ENCODE measurements at places on chromosomes 7 and 10. TPM values are rescaled to one million over a fixed set of nuclear protein-coding genes. Genes with fewer than 3 reads are reported as not detected.

DNA sequence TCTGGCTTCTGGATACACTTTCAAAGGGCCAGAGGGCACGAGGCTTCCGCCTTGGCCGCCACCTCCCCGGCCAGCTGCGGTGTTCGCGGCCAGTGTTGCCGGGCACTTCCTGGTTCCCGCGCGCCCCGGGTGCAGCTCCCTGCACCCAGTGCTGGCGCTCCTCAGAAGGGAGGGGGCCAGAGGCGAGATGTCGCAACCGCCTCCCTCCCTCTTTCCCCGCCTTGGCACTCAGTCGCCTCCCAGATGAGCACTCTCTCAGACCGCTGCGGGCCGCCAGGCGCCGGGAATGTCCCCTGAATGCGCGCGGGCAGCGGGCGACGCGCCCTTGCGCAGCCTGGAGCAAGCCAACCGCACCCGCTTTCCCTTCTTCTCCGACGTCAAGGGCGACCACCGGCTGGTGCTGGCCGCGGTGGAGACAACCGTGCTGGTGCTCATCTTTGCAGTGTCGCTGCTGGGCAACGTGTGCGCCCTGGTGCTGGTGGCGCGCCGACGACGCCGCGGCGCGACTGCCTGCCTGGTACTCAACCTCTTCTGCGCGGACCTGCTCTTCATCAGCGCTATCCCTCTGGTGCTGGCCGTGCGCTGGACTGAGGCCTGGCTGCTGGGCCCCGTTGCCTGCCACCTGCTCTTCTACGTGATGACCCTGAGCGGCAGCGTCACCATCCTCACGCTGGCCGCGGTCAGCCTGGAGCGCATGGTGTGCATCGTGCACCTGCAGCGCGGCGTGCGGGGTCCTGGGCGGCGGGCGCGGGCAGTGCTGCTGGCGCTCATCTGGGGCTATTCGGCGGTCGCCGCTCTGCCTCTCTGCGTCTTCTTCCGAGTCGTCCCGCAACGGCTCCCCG is at the start of gene FFAR4:
Gene FFAR4 (plus strand): TSS at position 231 of the 842 bp plus-strand sequence. CDS start 56 bp downstream, at position 287.
- peaks cover 50% of the 10 kb centered on the region for H3K27me3 ChIP-seq
- H3K4me3 ChIP-seq = no peak within 1 kb of the TSS
- H3K36me3 ChIP-seq = no peaks in the 10 kb centered on the region

DNA sequence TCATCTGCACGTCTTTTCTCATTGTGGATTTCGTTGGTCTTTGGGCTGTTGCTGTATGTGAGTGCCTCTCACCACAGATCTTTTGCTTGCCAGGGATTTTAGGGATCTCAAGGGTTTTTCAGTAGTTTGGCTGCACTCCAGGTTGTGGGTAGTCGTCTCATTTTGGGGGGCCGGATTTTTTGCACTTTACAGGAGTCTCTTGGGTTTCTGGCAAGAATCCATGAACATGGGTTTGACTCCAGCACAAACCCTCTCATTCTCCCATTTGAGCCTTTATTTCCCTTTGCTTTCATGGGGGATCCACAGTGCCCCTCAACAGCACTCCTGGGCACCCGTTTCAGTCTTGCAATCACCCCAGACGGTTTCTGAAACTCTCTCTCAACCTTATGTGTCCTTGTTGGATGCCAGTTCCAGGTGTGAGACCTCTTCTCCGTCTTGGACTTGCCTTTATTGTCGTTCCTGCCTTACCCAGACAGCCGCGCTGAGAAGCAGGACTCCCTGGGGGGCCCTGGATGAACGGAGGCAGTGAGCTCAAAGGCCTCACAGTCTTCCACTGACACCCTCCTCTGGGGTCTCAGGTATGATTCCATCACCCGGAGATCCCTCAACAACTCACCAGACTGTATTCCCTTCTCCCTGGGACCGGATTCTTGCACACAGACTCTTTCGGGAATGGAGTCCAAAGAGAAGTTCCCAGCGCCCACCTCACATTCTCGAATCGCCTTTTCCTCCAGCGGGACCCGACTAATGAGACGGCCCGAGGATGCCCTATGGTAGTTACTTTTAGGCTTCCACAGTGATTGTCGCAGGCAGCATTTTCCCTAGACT is 18.8 kb upstream of the ZNF273 start:
- H3K27ac ChIP-seq = no peak overlapping the region
- no peaks in the 10 kb centered on the region for H3K36me3 ChIP-seq
- peaks cover 22% of the 10 kb centered on the region for H3K4me1 ChIP-seq
- H3K27me3 ChIP-seq = peaks cover 52% of the 10 kb centered on the region
- DNase-seq = no peak

- H3K27me3 ChIP-seq = no peaks in the 10 kb centered on the region
- DNase-seq = no peak
- H3K36me3 ChIP-seq = no peaks in the 10 kb centered on the region
- H3K27ac ChIP-seq = no peak overlapping the region
- no peaks in the 10 kb centered on the region for H3K4me1 ChIP-seq
These were observed 81.8 kb downstream of the THSD7A start for GRCh38 chr7:11750191-11750590.

CTAGE15 gene
- total RNA-seq = 0.36 TPM

NPTX2 gene
- 0.18 TPM for total RNA-seq

TACC2 gene
- not detected for total RNA-seq

COL28A1 gene
- not detected for total RNA-seq

GPR15LG gene
- total RNA-seq = not detected

MEPCE gene
- total RNA-seq = 38.8 TPM
